ENCODE measurements at places on chromosomes 5 and 9.

DNA sequence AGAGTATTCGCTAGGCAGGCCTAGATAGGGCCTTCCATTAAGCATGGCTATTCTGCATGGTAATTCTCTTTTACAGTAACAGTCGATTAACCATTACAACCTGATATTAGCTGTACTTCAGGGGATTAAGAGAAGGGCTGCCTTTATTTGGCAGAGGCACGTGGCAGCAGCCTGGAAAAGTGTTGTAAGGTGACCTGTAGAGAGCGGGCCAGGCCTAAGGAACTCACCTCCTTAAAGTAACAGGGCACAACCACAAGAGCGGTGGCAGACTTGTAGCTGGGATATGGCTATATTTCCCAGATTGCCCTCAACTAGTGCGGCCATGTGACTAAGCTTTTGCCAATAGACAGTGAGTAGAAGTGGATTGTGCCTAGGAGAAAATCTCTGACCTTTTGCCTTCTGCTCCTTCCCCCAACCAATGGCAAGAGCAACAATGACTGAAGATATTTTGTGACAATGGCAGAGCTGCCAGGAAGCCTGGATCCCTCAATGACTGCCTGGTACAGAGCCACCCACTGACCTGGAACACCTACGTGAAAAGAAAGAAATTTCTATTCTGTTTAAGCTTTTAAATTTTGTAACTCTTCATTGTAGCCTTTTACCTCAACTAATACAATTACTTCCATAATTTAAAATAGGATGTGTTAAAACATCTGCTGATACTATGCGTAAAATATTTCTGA, 18.9 kb upstream of the ANKRD34B start:
- no peak for DNase-seq

DNA sequence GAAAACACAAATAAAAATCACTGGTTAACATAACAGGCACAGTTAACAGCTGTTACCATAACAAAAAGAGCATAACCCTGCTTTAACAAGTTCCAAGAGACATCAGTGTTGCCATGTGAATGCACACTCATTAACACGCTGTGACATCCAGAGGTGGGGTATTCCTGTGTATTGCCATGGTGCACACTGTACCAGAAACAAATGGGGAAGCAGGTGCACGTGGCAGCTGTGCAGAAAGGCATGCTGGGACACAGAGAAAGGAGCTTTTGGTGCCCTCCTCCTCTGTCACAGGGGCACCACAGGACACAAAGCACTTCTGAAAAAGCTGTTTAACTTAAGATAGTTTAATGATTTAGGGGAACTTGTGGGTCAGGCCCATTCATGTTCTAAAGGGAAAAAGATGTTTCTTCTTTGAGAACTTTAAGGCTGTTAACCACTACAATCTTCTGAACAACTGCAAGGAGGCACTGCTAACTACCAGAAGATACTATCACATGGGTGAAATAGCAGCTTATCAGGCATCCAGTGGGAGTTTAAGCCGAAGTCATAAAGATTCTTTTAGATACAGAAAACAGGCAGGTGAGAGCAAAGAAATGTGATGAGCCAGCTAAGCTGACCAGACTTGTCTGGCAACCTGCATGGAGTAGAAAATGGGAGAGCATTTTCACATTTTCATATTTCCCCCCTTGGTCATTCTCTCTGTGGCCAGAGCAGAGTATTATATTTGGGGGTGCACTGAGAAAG, 56.4 kb upstream of the GOLPH3 start:
- no peak for DNase-seq

DNA sequence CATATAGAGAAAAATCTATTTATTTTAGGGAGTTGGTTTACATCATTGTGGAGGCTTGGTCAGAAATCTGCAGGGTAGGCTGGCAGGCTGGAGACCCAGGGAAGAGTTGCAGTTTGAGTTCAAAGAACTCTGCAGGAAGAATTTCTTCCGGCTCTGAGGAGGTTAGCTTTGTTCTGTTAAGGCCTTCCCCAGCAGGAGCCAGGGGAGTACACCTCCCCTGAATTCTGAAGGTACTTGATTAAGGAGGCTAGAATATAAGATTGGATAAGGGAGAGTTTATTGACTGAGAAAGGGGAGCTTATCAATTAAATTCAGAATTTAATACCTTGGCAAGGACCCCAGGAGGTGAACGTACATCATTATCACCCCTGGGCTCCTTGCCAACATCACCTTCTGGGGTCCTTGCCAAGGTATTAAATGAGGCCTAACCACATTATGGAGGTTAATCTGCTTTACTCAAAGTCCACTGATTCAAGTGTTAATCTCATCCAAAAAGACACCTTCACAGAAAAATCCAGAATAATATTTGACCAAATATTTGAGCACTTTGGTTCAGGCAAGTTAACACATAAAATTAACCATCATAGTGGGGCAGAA, 351.7 kb downstream of the CWC27 start:
- DNase-seq, result no peak

GRCh38 chr9:123654994-123655637, 274.8 kb downstream of the DENND1A start:
- DNase-seq, result no peak

- DNase-seq, result no peak
Observed at GRCh38 chr9:112809351-112809848, 58.8 kb downstream of the SNX30 start.

DNA sequence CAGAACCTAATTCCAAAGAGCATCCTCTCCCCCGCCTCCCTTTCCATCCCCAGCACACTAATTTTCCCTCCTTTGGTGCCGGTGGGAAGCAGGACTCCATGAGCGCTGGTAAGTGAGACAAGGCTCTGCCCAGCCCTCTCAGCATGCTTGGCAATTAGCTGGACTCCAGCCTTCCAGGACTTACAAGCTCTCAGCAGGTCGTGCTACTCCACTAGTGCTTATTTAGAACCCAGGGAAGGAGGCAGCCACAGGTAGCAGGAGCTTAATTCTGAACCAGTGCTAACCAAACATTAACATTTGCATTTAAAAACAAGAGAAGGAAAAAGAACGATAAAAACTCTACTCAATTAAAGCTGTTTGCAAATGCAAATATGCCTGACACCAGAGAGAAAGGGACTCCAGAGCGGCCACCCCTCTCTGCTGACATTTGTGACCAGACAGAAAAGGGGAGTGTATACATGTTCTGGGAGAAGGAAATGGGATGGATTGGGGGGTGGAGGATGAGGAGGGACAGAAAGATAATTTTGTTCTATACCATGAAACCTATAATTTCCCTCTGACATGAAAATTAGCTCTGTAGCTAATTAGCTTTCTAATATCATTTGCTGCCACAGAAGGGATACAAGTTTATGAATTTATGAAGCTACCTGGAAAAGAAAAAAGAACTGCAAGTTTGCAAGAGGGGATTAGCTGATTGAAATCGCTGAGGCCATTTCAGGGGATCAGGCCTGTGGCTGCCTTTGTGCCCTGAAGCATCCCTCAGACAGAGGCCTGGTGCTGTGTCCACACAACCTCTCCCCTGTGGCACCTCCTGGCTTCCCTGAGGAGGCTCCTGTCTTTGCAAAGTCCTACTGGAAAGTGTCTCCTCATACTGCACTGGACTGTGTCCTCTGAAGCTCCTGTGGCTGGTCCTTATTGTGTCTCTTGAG, 266.3 kb downstream of the SEC61B start:
- DNase-seq, result no peak

DNA sequence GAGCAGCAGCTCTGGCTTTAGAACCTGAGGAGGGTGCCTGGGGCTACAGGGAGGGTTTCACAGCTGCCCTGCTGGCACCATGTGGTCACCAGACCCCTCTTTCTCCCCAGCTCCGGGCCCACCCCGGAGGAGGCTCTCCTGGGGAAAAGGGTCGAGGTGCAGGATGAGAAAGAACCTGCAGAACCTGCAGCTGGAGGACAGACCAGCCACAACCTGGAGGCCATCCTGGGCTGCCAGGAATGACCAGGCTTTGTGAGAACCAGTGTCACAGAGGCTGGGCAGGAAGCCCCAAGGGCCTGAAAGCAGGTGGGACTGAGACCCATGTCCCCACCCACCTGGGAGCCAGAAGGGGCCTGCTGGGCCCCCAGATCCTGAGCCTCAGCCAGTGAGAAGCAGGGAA, 23.0 kb downstream of the SEMA4D start:
- no peak for DNase-seq

- peak; percentile 44 for DNase-seq
Observed at GRCh38 chr5:160133071-160133917, 14.0 kb upstream of the PWWP2A start.

DNA sequence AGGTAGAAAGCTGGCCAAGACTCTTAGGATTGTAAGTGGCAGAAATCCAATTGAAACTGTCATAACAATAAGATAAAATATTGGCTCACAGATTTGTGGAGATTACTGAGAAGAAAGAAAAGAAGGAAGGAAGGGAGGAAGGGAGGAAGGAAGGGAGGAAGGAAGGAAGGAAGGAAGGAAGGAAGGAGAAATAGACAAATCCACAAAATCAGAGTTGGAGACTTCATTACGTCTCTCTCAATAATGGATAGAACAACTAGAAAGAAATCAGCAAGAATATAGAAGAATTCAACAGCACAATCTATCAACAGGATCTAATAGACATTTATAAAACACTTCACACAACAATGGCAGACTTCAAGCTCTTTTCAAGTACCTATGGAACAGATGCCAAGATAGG, 17.9 kb upstream of the PAM start:
- DNase-seq, result no peak

- no peak for DNase-seq
Observed at GRCh38 chr5:136004436-136004835, 24.4 kb upstream of the TGFBI start.

GRCh38 chr9:27538647-27539046, 9.0 kb upstream of the MOB3B start:
- no peak for DNase-seq

GRCh38 chr9:78622126-78622525, 325.2 kb downstream of the PSAT1 start:
- DNase-seq, result no peak

GRCh38 chr5:142600611-142601358, 85.1 kb downstream of the FGF1 start:
- peak; percentile 82 for DNase-seq

GRCh38 chr9:68778635-68779034, 73.6 kb downstream of the PIP5K1B start:
- DNase-seq, result no peak

DNA sequence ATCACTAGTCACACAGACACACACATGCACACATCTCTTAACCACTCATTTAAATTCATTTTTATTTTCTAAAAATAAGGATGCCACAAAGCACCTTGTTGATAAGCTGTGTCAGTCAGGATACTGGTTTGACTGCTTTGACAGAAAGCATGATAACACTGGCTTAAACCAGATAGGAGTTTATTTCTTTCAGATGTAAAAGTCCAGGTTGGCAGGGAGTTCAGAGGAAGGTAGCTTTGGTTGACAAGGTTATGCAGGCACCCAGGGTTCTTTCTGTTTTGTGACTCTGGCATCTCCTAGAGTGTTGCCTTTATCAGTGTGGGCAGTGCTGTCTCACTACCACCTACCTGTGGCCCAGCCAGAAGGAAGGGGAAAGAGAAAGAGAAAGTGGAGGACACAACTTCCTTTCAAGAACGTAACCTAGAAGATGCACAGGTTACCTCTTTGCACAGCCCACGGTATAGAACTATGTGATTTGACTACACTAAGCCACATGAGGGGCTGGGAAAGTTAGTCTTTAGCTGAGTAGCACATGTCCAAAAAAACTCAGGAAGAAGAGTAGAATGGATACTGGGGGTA, 334.7 kb downstream of the OSTF1 start:
- DNase-seq, result no peak
